ENCODE measurements at places on chromosomes 12 and 14.

DNA sequence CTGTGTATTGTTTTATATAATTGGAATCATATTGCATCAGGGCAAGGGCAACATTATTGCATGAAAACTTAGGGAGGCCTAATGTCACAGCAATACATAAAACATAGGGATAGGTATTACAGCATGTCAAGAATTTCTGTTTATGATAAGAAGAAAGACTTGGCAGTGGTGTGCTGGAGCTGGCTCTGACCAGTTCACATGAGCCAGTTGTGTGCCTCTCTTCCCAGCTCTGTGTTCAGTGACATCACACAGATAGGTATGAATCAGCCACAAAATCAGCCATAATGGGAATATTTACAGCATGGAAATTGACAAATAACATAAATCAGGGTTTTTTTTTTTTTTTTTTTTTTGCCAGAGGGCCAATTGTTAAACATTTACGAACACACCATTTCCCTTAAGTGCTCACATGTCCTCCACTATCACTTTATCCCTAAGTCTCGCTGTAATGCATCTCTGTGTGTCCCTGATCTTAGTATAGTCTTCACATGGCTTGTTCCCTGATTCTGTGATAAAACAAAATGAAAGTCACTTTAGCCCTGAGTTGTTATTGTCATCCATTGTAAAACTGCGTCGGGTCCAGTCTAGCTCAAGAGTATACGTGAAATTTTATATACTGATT lies 31.9 kb upstream of the ACSM4 start:
- DNase-seq: no peak

DNA sequence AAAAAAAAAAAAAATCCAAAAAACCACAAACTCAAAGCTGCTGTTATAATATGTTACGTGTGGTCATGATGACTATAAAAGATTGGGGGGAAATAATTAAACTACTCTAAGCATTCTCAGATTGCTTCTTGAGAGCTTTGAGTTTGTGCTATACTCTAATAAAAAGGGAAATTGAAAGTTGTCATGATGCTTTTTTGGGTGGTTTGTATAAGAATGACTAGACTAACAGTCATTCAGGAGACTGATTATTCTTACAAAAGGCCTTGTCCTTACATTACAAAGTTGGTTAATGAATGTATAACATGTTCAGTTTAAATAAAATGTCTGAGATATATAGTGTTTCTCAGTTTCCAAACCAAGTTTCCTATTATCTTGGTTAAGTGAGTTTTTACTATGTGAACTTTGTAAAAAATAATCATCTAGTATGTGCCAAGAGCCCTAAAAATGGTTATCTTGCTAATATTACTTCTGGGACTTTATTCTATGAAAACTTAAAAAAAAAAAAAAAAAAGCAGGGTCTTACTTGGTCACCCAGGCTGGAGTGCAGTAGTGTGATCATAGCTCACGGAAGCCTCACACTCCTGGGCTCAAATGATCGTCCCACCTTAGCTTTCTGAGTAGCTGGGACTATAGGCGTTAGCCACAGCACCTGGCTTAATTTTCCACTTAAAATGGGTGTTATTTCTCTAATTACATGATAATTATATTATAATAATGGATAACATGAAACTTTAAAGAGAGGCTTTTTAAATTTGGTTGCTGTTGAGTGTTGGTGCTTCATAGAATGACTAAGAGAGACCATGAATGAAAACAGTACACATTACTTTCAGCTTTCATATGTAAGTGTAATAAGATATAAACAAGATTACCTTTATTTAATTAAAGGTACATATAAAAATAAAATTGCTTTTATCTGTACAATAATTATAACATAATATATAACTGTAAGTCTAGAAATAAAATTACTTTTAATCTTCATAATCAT lies 459.6 kb upstream of the RGS6 start:
- no peak for DNase-seq

DNA sequence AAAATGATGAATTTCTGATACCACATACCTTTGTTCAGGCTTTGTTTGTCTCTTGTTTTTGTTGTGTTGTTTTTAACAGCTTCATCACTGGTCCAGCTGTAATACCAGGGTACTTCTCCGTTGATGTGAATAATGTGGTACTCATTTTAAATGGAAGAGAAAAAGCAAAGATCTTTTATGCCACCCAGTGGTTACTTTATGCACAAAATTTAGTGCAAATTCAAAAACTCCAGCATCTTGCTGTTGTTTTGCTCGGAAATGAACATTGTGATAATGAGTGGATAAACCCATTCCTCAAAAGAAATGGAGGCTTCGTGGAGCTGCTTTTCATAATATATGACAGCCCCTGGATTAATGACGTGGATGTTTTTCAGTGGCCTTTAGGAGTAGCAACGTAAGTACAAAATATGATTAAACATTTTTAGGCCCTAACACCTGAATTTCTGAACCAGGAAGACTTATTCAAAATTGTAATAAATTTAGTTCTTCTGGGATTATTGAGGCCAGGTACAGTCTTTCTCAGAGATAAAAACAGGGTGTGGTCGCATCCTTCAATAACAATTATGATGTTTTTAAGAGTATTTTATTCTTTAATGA lies 22.4 kb downstream of the RXYLT1 start:
- DNase-seq: peak; percentile 34

DNA sequence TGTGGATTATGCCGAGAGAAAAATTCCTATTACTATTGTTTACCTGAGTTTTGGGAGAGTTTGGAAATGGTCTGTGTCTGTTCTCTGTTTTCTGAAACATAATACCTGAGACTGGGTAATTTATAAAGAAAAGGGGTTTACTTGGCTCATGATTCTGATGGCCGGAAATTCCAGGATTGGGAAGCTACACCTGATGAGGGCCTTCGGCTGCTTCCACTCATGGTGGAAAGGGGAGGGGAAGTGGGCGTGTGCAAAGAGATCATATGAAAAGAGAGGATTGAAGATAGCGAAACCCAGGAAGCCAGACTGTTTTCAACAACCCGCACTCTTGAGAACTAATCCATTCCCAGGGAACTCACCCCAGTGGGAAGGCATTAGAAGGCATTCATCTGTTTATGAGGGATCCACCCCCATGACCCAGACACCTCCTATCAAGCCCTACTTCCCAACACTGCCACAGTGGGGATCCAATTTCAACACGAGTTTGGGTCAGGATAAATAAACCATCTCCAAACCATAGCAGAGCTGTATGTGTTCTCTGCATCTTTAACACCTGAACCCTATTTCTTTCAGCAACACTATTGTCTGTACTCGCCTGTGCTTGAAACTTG lies 51.1 kb downstream of the APAF1 start:
- no peak for DNase-seq

DNA sequence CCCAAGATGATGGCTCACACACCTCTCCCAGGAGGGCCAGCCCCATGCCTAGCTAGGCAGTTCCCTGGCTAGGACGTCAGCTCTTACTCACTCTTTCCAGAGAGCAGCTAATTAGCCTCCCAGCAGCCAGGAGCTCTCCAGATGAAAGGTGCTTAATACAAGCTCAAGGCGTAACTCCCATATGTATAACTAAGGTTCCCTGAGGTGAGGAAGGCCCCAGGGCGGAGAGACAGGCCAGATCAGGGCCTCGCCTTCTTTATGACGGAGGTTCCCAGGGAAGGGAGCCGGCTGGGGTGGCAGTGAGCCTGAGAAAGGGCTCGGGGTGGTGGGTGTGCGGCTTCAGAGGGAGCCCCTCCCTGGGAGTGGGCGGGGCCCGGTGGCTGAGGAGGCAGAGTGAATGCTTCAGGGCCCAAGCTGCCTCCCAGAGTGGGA lies 26.4 kb upstream of the ZFP36L1 start:
- DNase-seq: peak; percentile 89

- DNase-seq: no peak
Measured at GRCh38 chr12:54428050-54429013, 9.3 kb upstream of the ITGA5 start.

GRCh38 chr12:77082021-77082420 lies 16.7 kb upstream of the E2F7 start:
- DNase-seq: no peak

Measured in LoVo (cell line).